SK-MEL-5 (cell line): ENCODE measurements at places on chromosomes 12 and 14. TPM values are rescaled to one million over a fixed set of nuclear protein-coding genes. Genes with fewer than 3 reads are reported as not detected.

Gene SRSF9
- total RNA-seq, result 179 and 229 TPM in 2 replicates

Gene CLEC9A
- total RNA-seq, result not detected in 2 replicates

Gene WNT1
- not detected in 2 replicates for total RNA-seq

Gene PRKD1
- total RNA-seq, result 8.5 and 10.7 TPM in 2 replicates

Gene CD27
- not detected in 2 replicates for total RNA-seq

Gene CRADD
- total RNA-seq, result 23.7 and 24.4 TPM in 2 replicates

Gene HOXC12
- not detected in 2 replicates for total RNA-seq

Gene CIT
- 34.3 and 47.6 TPM in 2 replicates for total RNA-seq

Gene MANSC4
- total RNA-seq, result 0.37 TPM in 1 of 2 replicates, not detected in the other

Gene PLEKHD1
- not detected in 2 replicates for total RNA-seq

Gene LRP1-AS
- total RNA-seq, result not detected in 2 replicates

Gene CARMIL3
- 0.29 and 0.66 TPM in 2 replicates for total RNA-seq

Gene CEBPE
- not detected in 2 replicates for total RNA-seq

Gene EMC9
- 12.3 and 13.9 TPM in 2 replicates for total RNA-seq

Gene LMNTD1
- not detected in 2 replicates for total RNA-seq

Gene DCP1B
- total RNA-seq, result 10.9 and 12.1 TPM in 2 replicates

Gene CCDC177
- 0.05 and 0.16 TPM in 2 replicates for total RNA-seq

Gene DEGS2
- not detected in 2 replicates for total RNA-seq

Gene NR1H4
- total RNA-seq, result 0.05 and 0.11 TPM in 2 replicates

Gene FAM186B
- 0.75 and 0.95 TPM in 2 replicates for total RNA-seq

Gene CDH24
- 0.96 and 1.1 TPM in 2 replicates for total RNA-seq

Gene CINP
- 127 and 133 TPM in 2 replicates for total RNA-seq

Gene MDM1
- total RNA-seq, result 11.5 and 12.7 TPM in 2 replicates

Gene IRF9
- total RNA-seq, result 24.2 and 34.1 TPM in 2 replicates

Gene TSHR
- not detected in 2 replicates for total RNA-seq

Gene BIN2
- 0.08 TPM in 1 of 2 replicates, not detected in the other for total RNA-seq

Gene SUDS3
- total RNA-seq, result 42.4 and 56.0 TPM in 2 replicates

Gene LGALS3
- total RNA-seq, result 2,048 and 2,147 TPM in 2 replicates

Gene PMEL
- total RNA-seq, result 10,199 and 10,765 TPM in 2 replicates

Gene DIO2
- 0.08 and 0.93 TPM in 2 replicates for total RNA-seq

Gene PARP2
- 9.2 and 13.2 TPM in 2 replicates for total RNA-seq

Gene CLEC12A
- not detected in 2 replicates for total RNA-seq

Gene OR10G3
- total RNA-seq, result not detected in 2 replicates

Gene VDR
- 1.4 and 1.8 TPM in 2 replicates for total RNA-seq

Gene POTEM
- 0.16 TPM in 1 of 2 replicates, not detected in the other for total RNA-seq

Gene GZMB
- total RNA-seq, result not detected in 2 replicates

Gene SHMT2
- total RNA-seq, result 345 and 365 TPM in 2 replicates

Gene ADAM21
- not detected in 2 replicates for total RNA-seq

Gene CD163L1
- not detected in 2 replicates for total RNA-seq

Gene PIK3C2G
- total RNA-seq, result not detected in 2 replicates

Gene TESPA1
- total RNA-seq, result not detected in 2 replicates

Gene MTERF2
- total RNA-seq, result 6.9 and 9.4 TPM in 2 replicates

Gene SYNE2
- 33.4 and 35.2 TPM in 2 replicates for total RNA-seq

Gene APOLD1
- 55.9 and 57.6 TPM in 2 replicates for total RNA-seq

Gene FAIM2
- total RNA-seq, result not detected in 2 replicates

Gene PYGL
- 199 and 203 TPM in 2 replicates for total RNA-seq

Gene TAS2R46
- total RNA-seq, result 0.16 and 0.95 TPM in 2 replicates

Gene KRT83
- total RNA-seq, result not detected in 2 replicates

Gene A2M
- total RNA-seq, result 316 TPM in 2 replicates

Gene P3H3
- total RNA-seq, result 10.3 and 10.8 TPM in 2 replicates

Gene GALNT8
- total RNA-seq, result not detected in 2 replicates

Gene IQSEC3
- total RNA-seq, result not detected in 2 replicates

Gene ARHGEF40
- 16.0 and 19.7 TPM in 2 replicates for total RNA-seq

Gene PTGES3
- 89.1 and 98.9 TPM in 2 replicates for total RNA-seq

Gene CPNE6
- total RNA-seq, result not detected in 2 replicates

Gene ZBTB42
- 5.2 and 5.4 TPM in 2 replicates for total RNA-seq

Gene OR11H6
- total RNA-seq, result not detected in 2 replicates
